ENCODE measurements at places on chromosomes 2 and 18.

GRCh38 chr2:67881816-67882215 is 181.0 kb downstream of the C1D start:
- no peak for DNase-seq

DNA sequence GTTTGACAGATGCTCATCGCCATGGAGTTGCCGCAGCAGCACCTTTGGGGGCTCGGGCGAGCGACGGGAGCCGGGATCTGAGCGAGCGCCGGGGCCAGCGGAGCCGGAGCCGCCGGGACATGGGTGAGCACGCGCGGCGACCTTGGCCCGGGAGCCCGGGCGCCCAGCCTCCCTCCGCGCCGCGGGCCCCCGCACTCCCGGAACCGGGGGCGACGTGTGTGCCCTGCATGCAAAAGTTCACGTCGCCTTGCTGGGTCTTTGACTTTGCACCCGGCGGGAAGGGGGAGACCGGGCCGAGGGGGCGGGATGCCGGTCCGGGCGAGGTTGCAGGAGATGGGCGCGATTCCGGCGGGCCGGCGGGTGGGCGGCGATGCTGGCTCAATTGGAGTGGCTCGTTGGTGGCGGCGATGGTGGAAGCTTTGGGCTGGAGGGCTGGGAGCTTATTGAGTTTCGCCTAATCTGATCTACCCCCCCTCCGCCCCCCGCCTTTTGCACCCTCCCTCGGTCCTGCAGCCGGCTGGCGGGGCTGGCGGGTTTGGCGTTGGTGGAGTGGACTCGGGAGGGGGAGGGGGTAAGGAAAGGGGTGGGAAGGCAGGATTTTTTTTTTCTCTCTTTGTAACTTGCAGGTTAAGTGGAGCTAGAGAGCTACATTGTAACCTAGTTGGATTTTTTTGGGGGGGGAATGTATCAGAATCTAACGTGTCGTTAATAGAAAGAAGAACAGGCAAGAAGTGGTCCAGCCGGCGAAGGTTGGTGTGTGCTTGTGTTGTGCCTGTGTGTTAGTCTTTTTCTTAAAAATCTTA is at the start of gene SETBP1:
TSS of gene SETBP1 (plus strand) at position 616 of the 803 bp plus-strand sequence. CDS start 20,459 bp downstream, outside the sequence.
- DNase-seq, result no peak

DNA sequence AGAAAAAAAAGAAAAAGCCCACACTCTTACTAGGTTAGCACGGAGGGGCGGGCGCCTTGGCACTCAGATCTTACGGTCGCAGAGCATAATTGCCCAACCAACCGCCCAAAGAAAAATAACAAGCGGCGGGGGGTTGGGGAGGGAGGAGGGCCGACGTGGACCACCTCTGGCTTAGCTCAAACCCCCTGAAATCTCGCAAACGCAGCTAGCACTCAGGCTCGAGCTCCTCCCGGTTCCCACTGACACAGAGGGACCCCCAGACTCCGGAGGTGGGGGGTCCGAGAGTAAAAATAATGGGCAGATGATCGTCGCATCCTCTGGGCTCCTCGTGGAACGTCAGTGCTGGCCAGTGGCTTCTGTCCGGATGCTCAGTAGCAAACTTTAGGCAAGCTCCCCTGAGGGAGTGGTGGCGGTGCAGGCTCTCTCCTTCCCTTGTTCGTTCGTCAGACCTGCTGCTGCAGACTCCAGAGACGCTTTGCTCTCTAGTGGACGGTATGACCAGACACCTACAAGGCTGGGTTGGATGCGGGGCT is 12.0 kb downstream of the CATIP start:
- no peak for DNase-seq

- no peak for DNase-seq
Measured at GRCh38 chr18:76351961-76352581, 143.0 kb downstream of the ZNF516 start.

DNA sequence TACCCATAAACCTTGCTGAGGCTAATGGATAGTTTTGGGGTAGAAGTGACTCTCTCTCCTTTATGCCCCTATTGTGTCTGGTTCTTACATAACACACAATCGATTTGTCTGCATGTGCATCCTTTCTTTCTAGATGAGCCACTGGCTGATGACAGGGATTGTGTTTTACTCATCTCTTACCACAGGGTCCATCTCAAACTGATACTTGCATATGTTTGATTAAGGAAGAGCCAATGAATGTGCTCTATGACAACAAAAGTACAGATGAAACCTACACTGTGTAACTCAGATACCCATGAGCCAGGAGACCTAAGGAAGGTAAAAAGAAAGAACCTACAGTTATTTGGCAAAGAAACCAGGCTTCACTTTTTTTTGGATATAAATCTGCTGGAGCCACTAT is 13.2 kb upstream of the BZW1 start:
- no peak for DNase-seq

- peak; percentile 25 for DNase-seq
Measured at GRCh38 chr2:30252723-30253701, 21.7 kb downstream of the LBH start.

DNA sequence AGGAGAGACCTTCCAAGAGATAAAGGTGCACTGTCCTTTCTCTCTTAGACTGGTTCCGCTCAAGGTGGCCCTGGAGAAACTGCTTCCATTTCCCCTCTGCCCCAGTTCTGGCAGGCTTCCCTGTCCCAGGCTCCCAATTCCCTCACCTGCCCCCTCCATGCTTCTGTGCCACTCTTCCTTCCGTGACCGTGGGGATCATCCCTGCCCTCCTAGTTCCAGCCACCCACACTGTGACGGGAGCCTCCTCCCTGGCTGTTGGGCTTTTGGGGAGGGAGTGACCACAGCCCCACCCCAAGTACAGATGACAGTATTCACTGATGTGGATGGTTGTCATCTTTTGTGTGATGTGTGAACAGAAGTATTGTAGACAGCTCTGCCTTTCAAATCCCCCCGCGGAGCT is 2.8 kb downstream of the IMPA2 start:
- DNase-seq, result no peak

GRCh38 chr18:14221689-14222088 is 89.5 kb upstream of the ZNF519 start:
- no peak for DNase-seq

DNA sequence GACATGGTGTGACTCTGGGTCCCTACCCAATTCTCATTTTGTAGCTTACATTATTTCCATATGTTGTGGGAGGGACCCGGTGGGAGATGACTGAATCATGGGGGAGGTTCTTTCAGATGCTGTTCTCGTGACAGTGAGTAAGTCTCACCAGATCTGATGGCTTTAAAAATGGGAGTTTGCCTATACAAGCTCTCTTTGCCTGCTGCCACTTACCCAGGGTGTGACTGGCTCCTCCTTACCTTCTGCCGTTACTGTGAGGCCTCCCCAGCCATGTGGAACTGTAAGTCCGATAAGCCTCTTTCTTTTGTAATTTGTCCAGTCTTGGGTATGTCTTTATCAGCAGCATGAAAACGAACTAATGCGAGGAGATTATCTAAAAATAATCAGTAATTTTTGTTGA is 1683.2 kb upstream of the SLC39A10 start:
- DNase-seq, result no peak

DNA sequence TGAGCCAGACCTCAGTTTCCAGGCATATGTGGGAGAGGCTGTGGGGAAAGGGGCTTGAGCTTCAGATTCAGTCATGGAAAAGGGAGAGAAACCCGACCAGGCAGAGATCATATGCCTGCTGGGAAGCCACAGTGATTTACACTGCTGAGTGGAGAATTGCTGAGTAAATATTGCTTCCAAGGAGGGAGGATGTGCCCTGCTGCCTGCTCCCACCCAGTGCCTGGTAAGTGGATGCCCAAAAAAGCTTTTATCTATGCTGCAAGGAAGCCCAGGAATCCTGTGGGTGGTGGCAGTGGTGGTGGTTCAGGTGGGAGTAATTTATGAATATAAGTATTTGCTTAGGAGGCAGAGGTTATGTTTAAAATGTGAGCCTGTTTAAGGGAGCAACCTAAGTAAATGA is 39.5 kb downstream of the INO80C start:
- no peak for DNase-seq

DNA sequence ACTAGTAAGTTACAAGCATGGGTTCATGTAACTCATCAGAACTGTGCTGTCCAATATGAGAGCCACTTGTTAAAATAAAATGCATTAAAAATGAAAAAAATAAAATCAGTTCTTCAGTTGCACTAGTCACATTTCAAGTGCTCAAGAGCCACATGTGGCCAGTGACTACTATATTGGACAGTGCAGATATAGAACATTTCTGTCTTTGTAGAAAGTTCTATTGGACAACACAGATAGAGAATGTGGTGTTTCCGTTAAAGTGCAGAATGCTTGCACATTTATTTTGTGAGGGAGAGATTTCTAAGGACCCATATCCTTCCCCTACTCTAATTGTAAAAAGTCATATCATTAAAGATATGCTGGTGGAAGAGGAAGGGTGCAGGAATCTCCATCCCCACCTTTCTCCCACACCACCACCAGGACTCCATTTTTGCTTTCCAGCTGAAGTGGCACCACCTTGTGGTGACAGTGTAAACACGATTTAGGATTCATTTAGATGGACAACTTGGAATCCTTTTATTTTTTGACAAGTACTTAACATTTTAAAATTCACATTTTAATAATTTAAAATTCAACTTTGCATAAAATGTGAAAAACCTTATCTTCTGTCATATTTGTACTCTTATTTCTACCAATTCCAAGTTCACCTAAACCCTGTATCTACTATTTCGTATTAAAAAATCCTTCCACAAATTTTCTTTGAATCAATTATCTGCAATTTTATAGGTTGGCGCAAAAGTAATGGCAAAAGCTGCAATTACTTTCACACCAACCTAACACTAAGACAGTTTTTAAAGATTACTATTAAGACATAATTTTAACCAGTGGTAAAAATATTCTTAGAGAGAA is 9.4 kb upstream of the CD302 start:
- no peak for DNase-seq

DNA sequence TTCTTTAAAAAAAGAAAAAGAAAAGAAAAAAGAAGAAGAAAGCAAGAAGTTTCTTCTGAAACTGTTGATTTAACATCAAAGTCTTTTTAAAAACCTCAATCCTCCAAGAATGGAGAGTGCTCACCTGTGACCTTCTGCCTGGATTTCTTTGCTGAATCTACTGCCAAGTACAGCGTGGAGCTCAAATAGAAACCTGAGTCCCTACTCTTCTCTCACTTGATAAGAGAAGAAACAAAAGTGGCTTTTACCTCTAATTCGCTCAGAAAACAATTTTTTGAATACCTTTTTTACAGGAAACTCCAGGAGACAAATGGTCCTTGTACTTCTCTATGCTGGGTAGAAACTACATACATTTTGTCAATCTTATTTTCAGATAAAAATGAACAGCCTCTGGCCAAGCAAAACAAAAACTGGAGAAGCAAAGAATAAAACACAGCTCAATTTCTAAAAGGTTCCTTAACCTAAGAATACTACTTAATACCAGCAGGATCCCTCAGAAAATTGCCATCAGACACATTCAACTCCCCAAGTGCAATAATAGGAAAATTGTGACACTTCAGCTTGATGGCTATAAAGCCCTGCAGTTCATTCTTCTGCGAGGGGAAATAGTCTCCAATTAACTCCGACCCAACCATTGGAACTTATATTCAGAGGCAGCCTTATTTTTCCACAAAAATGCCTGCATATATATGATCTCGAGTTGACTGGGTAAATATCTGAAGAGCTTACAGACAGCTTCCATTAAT is 85.8 kb downstream of the GRB14 start:
- no peak for DNase-seq

GRCh38 chr2:52083214-52083613 is 1051.3 kb upstream of the NRXN1 start:
- DNase-seq, result no peak

DNA sequence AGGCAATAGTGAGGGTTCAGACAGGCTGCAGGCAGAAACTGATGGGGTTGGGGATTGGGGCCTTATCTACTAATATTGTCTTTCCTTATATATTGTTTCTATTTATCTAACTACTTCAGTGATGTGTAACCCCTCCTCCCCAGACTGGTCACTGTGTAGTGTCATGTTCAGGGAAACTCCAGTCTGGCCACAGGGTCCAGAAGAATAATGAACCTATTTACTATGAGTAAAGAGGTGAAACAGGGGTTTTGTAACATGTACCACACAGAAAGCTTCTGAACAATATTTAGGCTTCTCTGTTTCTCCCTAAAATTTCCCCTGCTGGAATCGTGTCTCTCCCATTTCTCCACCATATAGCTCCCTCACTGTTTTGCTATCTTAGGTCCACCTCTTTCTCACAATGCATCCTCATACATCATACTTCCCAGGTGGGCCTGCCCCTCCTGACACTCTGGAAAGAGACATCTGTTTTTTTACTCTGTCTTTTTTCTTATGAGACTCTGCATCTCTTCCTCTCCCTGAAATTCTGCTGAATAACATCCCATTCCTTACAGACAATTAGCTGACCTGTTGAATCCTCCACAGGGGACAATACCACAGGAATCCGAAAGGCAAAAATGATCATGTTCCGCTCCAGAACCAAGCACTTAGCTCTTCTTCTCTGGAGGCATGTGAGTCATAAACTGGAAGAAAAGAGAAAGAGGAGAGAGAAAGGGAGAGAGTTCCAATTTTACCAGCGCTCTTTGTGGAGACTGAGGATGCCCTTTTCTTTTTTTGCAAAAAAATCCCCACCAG is 154.8 kb downstream of the ZEB2 start:
- no peak for DNase-seq

DNA sequence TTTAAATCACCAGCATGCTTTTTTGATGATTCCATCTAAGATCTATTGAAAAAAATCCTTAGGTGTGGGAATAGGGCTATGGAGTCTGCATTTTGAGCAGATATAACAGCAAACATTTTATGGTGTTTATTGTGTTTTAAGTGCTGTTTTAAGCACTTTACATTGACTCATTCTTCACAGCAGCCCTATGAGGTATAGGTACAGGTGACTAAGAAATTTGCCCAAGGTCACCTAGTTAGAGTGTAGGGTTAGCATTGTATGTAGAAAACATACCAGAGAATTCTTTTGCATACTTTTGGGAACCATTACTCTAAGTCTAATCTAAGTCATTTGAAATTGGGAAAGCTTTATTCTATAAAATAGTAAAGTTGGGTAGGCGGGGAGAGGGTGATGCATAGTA is 31.3 kb downstream of the PPM1B start:
- no peak for DNase-seq

DNA sequence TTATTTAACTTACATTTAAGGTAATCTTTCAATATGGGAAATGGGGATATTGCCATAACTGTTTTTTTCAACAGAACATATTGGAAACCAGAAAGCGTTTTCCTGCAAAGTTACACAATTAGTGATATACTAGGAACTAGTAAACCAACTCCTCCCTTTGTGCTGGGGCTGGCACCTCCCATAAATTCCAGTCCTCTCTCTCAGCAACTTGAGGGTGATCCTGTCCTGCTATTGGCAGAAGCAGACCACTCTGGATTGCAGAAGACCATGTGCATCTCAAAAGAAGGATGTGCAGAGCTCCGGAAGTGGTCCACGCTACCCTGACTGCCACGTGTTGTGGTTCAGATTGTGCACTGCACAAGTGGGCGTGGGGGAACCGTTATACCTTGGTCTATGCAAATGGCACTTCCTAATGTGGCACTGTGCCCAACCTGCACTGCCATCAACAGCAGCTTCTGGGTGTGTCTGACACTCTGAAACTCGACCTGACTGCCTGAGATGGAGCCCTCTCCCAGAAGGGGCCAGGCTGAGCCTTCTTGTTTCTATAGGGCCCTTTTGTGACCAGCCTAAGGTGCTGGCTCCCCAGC is 219.2 kb downstream of the ZNF516 start:
- no peak for DNase-seq

- DNase-seq, result no peak
Measured at GRCh38 chr2:180699657-180700361, 280.6 kb upstream of the UBE2E3 start.

- DNase-seq, result no peak
Measured at GRCh38 chr2:64854773-64855237, 134.4 kb upstream of the SLC1A4 start.

All from stimulated activated CD8-positive, alpha-beta memory T cell treated with anti-CD3 and anti-CD28 coated beads, Interleukin-7, amount 100 ng/mL, for 1 hour (primary cell).